ENCODE measurements at places on chromosomes 3 and 15. TPM values are rescaled to one million over a fixed set of nuclear protein-coding genes. Genes with fewer than 3 reads are reported as not detected.

Gene PLIN1
- total RNA-seq = under 0.01 TPM

- no peak for DNase-seq
Measured at GRCh38 chr3:139602003-139602402, 62.5 kb upstream of the RBP1 start.

DNA sequence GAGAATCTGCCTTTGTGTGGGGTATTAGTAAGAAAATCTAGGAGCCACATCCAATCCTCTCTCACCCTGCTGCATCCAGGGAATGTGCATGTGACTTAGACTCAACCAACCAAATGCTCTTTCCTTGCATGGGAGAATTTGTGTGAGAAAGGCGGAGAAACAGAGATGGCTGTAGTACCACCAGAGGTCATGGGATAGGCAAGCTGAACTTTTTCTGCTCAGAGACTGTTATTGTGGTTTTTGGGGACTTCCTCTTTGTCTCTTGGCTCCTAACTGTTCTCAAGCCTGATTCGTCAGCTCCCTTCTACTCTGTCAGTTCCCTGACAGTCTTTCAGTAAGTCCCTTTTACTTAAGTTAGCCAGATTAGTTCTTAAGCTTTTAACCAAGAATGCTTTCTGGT is 2.6 kb upstream of the ZSCAN2 start:
- DNase-seq = no peak

DNA sequence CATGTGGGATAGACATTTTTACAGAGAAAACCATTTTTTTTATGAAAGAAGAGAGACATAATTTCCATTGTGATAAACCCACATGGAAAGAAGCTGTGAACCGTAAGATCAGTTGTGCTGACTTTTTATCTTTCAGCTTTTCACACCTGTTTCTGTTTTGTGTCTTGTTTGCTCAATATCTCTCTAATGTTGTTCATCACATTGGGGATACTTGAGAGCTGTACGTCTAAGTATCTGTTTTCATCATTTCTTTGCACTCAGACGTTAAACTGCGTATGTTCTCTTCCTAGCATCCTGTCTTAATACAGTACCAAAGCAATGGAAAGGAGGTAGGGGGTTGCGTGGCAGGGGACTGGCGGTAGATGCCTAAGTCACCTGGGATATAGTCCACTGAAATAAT is 449.0 kb downstream of the NAALADL2 start:
- no peak for DNase-seq

Gene CXCR6
- not detected for total RNA-seq

GRCh38 chr3:141544697-141545096 is 57.9 kb downstream of the RASA2 start:
- DNase-seq = peak; percentile 80

- no peak for DNase-seq
Measured at GRCh38 chr15:79989682-79990081, 18.7 kb upstream of the BCL2A1 start.

GRCh38 chr3:156507285-156507684 is 47.6 kb downstream of the SSR3 start:
- DNase-seq = no peak
